ENCODE measurements at places on chromosomes 12 and 14.

DNA sequence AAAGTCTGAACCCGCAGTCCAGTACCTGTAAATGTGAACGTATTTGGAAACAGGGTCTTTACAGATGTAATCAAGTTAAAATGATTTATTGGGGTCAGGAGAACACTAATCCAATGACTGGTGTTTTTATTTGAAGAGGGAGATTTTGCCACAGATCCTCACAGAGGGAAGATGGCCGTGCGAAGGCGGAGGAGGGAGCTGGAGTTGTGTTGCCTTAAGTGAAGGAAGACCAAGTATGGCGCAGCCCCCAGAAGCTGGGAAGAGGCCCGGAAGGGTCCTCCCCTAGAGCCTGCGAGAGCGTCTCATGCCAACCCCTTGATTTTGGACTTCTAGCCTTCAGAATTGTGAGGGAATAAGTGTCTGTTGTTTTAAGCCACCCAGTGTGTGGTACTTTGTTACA is 102.8 kb upstream of the NUDT4 start:
- no peak for DNase-seq

DNA sequence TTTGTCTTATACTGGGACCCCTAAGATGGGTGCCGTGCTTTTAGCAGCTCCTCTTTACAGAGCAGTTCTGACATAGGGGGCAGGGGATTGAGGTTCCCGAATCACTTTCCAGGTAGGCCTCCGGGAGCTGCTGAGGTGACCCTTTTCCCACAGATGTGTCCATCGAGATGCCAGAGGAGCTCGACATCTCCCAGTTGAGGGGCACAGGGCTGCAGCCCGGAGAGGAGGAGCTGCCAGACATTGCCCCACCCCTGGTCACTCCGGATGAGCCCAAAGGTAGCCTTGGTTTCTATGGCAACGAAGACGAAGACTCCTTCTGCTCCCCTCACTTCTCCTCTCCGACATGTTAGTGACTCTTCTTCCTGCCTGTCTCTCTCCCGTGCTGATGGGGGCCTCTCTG is 4.3 kb upstream of the TPI1 start:
- no peak for DNase-seq

- DNase-seq = no peak
Measured at GRCh38 chr12:117789195-117789912, 179.4 kb downstream of the KSR2 start.

GRCh38 chr14:102221026-102221425 is 81.3 kb downstream of the WDR20 start:
- peak; percentile 93 for DNase-seq

GRCh38 chr14:105899071-105899641 is 372.8 kb downstream of the TMEM121 start:
- DNase-seq = no peak

- DNase-seq = no peak
Measured at GRCh38 chr12:93041416-93041815, 112.3 kb upstream of the EEA1 start.
